AG04449 (cell line): ENCODE measurements at places on chromosomes 16 and 17.

DNA sequence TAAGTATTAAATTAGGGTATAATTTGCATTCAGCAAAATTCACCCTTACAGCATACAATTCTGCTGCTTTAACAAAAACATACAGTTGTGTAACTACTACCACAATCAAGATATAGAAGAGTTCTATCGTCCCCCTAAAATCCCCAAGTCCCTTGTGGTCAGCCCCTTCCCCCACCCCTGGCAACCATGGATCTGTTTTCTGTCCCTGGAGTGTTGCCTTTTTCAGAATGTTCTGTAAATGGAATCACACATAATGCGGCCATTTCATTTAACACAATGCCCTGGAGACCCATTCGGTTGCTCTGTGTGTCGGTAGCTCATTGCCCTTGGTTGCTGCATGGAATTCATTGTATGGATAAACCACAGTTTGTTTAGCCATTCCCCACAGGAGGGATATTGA lies 190.2 kb downstream of the IRX5 start:
- DNase-seq: no peak

GRCh38 chr17:3575511-3575910 lies 17.9 kb upstream of the TRPV3 start:
- no peak for DNase-seq

DNA sequence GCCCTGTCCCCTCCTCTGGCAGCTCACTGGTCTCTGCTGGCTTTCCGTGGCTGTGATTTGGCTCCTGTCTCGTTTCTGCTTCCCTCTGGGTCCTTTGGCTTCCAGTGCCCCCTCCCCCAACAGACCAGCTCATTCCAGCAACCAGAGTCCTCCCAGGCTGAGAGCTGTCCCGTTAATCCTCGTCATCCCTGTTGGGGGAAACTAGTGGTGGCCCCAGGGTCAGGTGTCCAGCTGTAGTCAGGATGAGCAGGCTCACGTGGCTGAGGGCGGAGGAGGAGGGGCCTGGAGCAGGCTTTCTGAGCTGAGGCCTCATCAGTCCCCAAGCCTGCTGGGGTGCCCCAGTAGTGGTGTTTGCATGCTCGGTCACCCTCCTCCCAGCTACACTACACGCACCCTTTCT lies 10.7 kb upstream of the CBX4 start:
- no peak for DNase-seq

- no peak for DNase-seq
Measured at GRCh38 chr17:15658296-15658695, 25.8 kb downstream of the TRIM16 start.

GRCh38 chr16:82497139-82497538 lies 129.6 kb upstream of the CDH13 start:
- no peak for DNase-seq

GRCh38 chr17:49110509-49110908 lies 22.1 kb upstream of the B4GALNT2 start:
- DNase-seq: no peak

- DNase-seq: no peak
Measured at GRCh38 chr17:38982858-38983746, 15.9 kb upstream of the FBXO47 start.

DNA sequence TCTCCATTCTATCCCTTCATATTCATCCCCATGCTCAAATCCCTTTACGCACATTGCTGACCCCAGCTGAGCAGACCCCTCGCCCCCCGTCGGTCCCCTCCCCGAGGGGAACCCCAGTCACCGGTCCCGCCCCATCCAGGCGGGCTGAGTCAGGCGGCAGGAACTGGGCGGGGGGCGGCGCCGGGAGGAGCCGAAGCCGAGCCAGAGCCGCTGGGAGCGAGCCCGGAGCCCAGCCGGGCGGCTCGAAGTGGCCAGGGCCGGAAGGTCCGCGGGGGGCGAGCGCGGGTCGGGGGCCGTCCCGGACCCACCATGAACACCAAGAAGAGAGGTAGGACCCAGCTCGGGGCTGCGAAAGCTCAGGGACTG lies 8.6 kb downstream of the RIPOR1 start:
- no peak for DNase-seq

DNA sequence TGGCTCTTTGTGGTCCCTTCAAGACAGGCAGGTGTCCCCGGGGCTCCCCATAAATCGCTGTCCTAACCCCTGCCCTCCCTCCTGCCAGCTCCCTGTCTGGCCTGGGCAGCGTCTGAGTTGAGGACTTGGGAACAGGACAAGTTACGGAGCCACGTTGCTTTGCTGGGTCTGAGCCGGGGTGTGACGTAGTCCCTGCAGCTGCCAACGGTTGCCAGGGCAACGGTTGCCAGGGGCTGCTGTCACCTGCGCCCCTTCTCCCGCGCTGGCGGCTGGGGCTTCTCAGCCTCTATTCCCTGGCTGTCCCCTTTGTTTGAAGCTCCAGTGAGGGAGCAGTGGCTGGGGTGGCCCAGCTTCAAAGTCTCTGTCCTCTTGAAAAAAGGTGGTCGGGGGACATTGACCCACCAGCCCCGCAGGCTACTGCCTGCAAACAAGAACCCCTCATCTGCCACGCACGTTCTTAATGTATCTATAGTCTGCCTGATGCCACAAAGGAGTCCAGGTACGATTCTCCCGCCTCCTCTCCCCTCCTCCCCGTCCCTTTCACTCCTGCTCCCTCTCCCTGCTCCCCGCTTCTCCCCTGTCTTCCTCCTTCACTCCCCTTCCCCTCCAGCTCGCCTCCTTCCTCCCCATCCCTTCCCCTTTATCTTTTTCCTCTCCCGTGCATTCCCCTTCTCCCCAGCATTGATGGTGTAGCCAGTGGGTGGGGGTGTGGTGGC lies 10.9 kb downstream of the ADGRG1 start:
- DNase-seq: no peak

DNA sequence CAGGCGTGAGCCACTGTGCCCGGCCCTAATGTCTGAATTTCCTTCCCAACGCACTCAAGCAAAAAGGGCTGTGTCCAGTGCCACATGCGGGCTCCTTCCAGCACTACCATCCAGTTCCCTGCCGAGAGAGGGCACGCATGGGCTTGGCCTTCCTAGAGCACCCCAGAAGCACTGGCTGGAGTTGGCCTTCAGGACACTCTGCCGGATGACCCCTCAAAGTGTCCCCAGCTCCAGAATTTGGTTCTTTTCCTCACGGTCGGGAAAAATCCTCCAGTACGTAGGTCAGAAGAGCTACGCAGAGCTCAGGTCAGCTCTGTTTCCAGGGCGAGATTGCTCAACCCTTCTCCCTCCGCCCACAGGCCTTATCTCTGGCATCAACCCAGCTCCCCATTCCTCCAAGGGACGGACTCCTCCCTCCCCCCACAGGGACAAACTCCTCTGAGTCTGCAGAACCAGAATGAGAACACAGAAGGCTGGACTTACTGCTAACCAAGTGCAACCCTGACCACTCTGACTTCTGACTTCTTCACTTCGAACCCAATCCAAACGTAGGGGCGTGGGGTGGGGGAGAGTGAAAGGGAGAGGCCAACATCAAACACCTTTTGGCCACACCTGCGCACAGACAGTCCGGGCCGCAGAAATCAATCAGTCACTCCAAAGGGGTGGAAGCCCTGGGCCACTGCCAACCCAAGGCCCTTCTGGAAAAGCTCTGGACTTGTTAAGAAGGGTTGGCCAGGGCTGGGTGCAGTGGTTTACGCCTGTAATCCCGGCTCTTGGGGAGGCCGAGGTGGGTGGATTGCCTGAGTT lies 3.6 kb downstream of the CDC42EP4 start:
- no peak for DNase-seq

DNA sequence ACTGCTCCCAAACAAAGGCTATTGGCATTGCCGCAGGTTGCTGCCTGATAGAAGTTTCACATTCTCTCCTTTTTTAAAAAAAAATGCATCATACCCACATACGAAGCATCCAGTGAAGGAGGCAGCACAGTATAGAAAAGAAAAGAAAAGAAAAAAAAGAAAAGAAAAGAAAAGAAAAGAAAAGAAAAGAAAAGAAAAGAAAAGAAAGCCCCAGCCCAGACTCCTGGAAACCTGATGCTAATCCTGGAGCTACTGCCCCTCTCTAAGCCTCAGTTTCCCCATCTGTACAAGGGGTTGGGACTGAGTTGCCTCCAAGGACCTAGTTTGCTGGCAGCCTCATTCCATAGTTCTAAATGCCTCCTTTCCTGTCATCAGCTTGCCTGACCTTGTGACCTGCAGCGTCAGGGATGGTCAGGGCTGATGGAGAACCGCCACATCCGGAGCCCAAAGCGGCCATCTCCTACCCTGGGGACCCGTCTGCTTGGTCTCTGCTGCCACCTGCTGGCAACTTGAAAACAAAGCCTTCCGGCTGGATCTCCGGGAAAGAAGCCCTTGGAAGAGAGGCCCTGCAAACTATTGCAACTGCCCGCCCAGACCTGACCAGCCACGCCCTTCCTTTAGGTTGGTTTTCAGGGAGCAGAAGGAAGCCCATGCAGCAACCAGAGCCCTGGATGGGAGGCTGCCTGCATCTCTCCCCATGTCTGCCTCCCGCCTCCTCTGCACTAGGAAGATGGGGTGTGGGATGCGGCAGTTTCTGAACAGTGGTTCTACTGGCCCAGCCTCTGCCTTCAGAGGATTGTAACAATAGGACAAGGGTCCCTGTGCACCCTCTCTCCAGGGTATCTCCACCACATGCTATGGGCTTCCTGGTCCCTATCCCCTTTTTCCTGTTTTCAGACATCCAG lies 13.0 kb downstream of the AIPL1 start:
- no peak for DNase-seq

DNA sequence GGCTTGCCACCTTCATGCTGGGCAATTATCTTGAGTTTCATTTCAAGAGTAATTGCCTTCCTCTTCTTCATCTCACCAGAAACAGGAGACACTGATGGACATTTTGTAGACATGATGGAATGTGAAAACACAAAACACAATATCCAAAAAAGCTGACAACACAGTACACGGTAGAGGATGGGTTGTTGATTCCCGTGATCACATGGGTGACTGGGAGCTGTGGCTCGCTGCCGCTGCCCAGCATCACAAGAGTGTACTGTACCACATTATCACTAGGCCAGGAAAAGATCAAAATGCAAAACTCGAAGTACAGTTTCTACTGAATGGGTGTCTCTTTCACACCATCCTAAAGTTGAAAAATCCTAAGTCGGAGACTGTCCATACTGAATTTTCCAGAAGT lies 7.4 kb downstream of the PTRH2 start:
- no peak for DNase-seq

DNA sequence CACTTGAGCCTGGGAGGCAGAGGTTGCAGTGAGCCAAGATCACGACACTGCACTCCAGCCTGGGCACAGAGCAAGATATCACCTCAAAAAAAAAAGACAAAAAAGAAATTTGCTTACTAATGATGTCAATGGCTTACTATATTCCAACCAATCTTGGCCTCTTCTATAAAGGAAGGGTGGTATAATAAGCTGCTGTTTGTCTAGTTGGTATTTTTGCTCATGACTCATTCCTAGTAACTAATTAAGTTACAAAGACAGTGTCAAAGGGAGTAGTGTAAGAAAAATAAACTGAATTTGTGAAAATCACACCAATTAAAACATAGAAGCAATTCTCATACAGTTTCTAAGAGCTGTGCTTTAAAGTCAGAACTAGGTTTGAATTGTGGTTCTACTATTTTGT lies 82.5 kb downstream of the NLK start:
- no peak for DNase-seq

DNA sequence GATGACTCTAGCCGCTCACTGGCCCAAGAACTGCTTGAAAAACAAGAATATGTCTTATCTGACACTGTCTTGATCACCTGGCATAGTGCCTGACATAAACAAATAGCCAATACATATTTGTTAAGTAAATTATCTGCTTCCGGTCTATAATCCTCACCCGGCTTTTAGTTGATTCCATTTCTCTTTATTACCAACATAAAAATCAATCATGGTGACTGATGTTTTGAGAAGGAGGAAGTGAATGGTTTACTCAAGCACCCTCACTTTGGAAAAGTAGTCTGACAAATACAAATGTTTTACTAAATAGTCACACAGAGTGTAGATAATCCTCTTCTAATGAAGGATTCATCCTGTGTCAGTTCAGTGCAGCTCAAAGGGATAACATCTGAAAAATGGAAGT lies 47.0 kb downstream of the SKAP1 start:
- no peak for DNase-seq

GRCh38 chr16:3541527-3542155 lies 35.6 kb downstream of the NLRC3 start:
- DNase-seq: no peak

- no peak for DNase-seq
Measured at GRCh38 chr17:3961564-3962047, 2.6 kb downstream of the ATP2A3 start.

GRCh38 chr16:12995721-12996372 lies 94.4 kb downstream of the SHISA9 start:
- no peak for DNase-seq

DNA sequence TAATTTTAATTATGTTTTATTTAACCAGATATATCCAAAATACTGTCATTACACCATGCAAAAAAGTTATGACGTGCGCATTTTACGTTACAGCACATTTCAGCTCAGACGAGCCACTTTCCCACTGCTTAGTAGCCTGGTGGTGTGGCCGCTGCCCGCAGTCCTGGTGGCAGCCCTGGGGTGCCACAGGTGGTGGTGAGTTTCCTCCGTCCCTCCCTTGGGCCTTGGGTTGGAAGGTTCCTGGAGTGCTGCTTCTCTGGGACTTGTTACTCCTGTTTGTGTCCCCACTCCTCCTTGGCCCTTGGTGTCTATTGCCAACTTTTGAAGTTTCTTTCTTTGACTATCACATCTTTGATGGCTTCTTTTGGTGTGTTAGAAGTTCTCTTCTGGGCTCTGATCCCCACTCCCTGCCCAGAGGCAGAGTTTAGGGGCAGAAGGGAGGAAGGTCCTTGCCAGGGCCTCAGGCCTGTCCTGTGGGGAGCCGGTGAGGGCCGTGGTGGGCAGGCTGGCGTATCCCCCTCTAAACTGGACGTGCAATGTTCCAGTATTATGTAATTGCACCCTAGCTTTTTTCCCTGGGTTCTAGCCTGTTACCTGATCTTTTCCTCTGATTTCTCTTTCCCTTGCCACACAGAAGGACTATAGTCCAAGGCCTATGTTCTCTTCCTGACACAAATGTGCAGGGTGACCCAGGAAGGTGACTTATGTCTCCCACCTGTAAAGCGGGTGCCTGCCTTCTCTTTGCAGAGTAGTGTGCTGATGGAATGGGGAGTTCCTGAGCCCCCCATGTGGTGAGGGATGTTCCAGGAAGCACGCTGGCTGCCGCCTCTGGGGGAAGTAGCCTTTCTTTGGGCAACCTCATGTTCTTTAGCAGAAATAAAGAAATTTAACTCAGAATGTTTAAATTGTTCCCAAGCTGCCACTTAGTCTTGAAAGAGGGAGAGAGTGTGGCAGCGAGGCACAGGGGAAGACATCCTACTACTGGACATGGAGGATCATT lies 8.4 kb downstream of the MPRIP start:
- DNase-seq: no peak
